Occipital lobe (tissue), 3 donors: ENCODE measurements at places on chromosomes 1 and 21.

DNA sequence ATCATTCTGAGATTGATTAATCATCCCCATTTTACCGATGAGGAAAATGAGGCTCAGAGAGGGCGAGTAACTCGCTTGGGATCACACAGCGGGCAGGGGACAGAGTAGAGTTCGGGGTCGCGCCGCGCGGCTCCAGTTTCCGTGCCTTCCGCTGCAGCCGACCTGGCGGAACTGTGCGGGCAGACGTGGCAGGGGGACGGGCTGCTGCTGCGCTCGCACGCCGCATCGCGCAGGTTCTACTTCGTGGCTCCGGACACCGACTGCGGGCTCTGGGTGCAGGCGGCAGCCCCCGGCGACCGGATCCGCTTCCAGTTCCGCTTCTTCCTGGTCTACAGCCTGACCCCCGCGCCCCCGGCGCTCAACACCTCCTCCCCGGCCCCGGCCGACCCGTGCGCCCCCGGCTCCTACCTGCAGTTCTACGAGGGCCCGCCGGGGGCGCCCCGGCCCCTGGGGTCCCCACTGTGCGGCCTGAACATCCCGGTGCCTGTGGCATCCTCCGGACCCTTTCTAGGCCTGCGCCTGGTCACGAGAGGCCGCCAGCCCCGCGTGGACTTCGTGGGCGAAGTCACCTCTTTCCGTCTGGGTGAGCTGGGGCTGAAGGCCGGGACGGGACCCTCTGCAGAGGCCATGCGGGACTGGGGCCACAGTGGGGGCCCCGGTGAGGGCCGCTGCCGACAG lies 2.3 kb downstream of the LDLRAD2 start:
- DNase-seq, result no peak

- no peak for DNase-seq
Observed at GRCh38 chr1:151972542-151973248, 21.0 kb downstream of the S100A10 start.

DNA sequence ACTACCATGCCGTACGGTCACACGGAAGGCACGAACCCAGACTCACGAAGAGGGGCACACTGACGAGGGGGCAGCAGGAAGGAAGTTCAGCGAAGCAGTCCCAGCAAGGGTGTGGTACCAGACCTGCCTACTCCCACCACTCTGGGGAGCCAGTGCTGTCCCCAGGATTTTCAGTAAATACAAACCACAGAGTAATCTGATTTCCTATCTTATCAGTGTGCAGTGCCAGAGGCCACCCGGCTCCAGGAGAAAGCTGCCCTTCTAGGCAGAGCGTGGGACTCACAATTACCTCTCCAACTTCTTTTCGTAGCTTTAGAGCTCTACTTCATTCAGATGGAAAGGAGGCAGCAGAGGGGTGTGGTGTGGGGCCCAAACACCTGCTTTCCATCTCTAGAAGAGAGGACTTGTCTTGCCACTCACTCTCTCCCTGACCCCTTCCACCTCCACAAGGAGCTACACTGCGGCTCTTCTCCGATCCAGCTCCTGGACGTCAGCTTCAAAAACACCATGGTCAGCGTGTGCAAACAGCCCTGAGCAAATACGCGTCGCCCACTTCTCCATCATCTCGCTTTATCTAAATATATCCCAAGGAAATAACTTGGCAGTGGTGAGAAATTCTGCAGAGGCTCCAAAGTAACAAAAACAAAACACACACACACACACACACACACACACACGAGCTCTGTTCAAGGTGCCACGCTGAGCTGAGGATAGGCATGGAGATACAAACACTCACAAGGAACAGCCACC lies 98.5 kb downstream of the MRPL37 start:
- no peak for DNase-seq

GRCh38 chr1:41743366-41743765 lies 175.4 kb downstream of the HIVEP3 start:
- no peak for DNase-seq

DNA sequence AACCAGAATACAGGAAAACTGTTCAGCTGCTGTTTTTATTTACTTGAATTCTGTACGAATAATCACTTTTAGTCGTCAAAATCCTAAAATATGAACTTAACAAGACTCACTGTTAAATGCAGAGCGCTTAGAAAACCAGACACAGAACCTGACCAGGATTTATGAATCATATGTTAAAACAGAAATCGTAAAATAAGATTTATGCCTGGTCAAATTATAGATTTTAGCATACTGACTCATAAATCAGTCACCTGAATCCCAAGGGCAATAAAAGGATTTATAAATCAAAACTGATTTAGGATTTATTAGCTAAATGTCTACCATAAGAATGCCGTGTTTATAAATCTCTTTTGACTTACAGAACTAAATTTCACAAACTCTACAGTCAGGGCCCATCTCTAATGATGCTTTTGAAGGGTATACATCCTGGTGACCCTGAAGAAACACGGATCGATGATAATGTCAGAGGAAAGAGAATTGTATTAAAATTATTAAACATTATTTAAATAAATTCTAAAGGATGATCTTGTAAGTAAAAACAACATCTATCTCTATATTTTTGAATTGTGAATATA lies 28.8 kb downstream of the CYYR1 start:
- no peak for DNase-seq

- no peak for DNase-seq
Observed at GRCh38 chr1:209587789-209588188, 4.3 kb downstream of the CAMK1G start.
